ENCODE measurements at places on chromosomes 16 and 17.

- DNase-seq: no peak
Measured at GRCh38 chr16:1923299-1924034, 5.3 kb upstream of the HS3ST6 start.

DNA sequence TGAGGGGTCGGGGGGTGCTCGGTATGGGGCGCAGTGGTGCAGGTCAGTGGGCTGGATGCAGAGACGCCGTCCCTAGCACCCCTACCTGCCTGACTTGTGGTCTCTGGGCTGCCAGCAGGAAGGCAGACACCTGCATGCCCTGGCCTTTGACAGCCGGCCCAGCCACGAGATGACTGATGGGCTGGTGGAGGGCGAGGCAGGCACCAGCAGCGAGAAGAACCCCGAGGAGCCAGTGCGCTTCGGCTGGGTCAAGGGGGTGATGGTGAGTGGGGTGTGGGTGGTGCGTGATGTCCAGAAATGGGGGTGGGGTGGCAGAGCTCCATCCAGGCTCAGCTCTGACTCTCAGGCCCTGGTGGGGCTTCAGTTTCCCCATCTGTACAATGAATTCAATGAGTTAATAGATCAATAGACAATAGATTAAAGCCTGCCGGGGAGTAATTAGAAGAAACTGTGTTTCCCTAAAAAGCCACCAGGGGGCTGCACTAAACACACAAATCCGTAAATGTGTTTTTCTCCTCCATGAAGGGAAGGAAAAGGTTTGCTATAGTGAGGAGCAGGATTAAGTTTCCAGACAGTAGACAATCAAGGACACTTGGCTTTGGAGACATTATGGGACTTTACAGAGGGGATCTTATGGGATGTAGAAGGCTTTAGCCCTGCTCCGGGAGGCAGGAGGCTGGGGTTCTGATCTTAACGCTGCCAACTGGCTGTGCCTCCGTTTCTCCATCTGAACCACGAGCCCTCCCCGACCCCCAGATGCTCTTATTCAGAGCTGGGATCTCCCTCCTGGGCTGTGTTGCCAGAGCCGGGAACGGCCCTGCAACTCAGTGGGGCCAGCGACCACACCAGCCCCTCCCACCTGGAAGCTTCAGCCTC lies 2.2 kb downstream of the SLC12A3 start:
- DNase-seq: peak; percentile 50

DNA sequence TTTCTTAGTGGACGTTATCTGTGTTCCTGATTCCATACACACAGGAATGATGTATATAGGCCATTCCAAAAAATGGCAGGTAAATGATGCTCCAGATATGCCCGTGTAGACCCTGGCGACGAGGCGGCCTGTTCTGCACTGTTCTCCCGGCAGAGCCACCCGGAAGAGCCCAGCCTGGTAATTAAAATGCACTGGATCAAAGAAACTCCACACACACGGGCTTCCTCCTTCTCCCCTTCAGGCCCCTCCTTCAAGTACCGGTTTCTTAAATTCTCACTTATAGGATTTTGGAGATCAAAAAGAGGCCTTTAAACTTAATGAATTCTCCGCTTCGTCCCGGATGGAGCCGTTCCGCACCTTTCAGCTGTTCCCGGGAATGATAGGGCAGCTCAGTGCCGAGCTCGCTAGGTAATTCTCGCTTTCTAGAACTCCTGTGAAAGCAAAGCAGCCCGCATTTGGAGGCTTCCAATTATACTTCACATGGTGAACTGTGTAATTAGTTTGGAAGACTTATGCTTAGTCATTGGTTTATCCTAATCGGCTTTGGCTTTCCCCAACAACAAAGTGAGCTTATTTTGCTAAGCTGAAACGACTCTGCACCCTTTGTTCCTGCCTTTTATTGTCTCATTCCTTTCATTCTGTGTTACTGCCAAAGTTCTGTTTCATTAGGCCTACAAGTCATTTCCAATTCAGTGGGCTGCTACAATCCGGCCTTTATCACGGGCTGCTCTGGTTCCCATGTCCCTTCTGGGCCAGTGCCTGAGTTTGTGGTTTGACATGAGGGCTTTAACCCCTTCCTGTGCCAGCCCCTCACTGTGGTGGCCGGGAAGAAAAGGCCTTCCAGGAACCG lies 150.0 kb downstream of the MSI2 start:
- no peak for DNase-seq

GRCh38 chr17:58344047-58344790 lies 7.8 kb downstream of the SUPT4H1 start:
- no peak for DNase-seq

GRCh38 chr16:15434079-15434424 lies 336 bp upstream of the BMERB1 start:
- DNase-seq: no peak

GRCh38 chr17:50853015-50853615 lies 13.0 kb downstream of the TOB1 start:
- no peak for DNase-seq

DNA sequence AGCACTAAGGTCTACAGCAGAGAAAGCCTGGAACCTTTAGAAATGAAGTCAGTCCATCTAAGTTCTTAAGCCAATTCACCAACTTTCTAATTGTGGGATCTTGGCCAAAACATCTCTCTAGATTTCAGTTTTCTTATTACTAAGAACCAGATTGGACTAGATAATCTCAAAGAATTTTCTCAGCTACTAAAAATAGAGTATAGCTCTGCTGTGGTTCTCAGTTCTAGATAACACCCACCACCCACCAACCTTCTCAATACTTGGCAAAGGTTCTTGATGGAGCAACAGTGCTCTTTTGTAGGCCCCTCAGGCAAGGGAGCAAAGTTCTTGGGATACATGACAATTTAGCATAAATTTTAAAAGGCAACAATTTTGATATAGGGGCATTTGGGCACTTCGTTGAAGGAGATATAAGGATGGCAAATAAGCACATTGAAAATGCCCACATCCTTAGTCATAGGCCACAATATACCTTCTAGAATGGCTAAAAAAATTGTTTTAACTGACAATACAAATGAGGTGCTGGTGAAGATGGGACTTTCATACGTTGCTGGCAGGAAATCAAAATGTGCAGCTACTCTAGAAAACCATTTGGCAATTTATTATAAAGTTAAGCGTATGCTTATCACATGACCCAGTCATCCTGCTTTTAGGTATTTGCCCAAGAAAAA lies 74.4 kb upstream of the TMEM132E start:
- no peak for DNase-seq

DNA sequence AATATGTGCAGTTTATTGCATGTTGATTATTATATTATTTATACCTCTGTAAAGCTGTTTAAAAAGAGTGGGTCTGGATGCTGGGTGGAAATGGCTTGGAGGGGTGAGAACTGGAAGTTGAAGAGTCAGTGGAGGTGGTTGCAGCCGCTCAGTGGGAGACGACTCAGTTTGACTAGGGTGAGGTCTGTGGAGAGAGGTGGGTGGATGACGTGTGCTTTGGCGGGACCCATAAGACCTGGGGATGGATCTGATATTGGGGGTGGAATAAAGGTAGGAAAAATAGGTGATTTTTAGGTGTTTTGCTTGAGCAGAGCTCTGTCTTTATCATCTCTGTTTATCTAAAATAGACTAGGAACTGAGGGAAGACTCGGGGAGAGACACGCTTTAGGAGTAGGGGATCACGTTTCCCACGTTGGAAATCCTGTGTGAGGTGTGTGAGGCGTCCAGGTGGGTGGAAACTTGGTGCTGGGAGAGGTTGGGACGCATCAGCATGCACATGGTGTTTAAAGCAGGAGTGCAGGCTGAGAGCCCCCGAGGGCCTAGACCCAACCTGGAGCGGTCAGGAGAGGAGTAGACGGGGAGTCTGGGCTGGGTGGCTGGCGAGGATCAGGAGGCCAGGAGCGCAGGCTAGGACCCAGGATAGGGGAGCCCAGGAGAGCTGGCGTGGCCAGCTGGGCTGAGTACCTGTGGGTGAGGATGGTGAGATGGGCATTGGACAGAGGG lies 17.2 kb downstream of the NT5M start:
- no peak for DNase-seq

- DNase-seq: no peak
Measured at GRCh38 chr16:1221628-1222552, 3.2 kb downstream of the TPSG1 start.

GRCh38 chr16:12489357-12489990 lies 314.2 kb downstream of the CPPED1 start:
- DNase-seq: no peak

- peak; percentile 92 for DNase-seq
Measured at GRCh38 chr17:40113110-40113906, 8.5 kb upstream of the MSL1 start.

- DNase-seq: no peak
Measured at GRCh38 chr16:774086-775001, 13.8 kb downstream of the MSLN start.

DNA sequence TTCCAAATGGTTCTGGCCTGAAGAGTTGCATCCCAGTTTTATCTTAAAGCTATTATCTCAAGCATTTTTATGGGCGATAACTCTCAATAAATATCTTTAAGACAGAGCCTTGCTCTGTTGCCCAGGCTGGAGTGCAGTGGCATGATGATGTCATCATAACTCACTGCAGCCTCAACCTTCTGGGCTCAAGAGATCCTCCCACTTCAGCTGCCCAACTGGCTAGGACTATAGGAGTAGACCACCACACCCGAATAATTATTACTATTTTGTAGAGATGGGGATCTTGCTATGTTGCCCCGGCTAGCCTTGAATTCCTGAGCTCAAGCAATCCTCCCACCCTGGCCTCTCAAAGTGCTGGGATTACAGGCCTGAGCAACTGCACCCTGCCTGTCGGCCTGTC lies 26.1 kb upstream of the CYTH1 start:
- DNase-seq: no peak

- DNase-seq: no peak
Measured at GRCh38 chr17:4959261-4959965, 8.2 kb downstream of the SPAG7 start.

DNA sequence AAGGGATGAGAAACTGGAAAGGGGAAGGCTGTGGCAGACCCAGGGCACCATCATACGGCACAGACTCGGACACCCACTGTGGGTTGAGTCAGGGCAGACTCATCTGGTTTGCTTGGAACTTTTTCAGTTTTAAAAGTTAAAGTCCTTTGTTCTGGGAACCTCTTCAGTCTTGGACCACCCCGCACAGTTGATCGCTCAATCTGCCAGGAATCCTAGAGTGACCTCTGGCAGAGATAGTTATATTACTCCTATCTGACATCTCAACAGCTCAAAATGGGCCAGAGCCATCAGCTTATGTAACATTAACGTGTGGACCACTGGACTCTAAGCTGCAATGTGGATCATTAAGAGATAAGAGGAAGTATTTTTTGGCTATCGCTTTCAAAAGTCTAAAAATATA lies 164.3 kb downstream of the ABCA8 start:
- no peak for DNase-seq

GRCh38 chr16:50478075-50478772 lies 70.0 kb upstream of the NKD1 start:
- no peak for DNase-seq

GRCh38 chr17:28112181-28112580 lies 69.7 kb downstream of the NLK start:
- DNase-seq: no peak

GRCh38 chr17:1736348-1737281 lies 6.1 kb upstream of the SERPINF2 start:
- DNase-seq: peak; percentile 77

DNA sequence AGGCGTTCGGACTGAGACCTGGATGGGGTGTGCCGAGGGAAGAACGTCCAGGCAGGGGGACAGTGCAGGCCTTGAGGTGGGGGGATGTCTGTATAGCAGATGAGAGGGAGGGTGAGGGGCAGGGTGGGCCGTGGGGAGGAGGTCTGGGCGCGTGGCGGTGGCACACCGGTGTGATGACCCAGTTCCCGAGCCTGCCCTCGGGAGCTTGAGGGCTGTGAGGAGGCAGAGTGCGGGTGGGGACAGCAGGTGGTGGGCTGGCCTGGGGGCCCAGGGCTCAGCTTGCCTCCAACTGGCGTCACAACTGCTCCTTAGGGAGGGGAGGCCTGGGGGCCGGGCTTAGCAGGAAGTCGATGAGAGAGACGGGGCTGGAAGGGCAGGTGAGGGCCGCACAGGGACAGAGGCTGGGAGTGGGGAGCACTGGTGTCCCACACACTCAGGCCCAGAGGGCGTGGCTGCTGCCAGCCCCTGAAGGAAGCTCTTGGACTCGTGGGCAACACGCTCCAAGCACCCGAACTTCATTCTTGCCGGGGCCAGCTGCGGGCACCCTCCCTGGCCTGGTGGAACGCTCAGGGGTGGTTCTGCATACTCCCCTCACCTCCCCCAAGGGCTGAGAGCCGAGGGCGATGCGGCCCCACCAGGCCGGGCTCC lies 6.5 kb downstream of the CACNA1H start:
- DNase-seq: no peak

GRCh38 chr17:38565853-38566665 lies 39.7 kb downstream of the SRCIN1 start:
- DNase-seq: no peak

DNA sequence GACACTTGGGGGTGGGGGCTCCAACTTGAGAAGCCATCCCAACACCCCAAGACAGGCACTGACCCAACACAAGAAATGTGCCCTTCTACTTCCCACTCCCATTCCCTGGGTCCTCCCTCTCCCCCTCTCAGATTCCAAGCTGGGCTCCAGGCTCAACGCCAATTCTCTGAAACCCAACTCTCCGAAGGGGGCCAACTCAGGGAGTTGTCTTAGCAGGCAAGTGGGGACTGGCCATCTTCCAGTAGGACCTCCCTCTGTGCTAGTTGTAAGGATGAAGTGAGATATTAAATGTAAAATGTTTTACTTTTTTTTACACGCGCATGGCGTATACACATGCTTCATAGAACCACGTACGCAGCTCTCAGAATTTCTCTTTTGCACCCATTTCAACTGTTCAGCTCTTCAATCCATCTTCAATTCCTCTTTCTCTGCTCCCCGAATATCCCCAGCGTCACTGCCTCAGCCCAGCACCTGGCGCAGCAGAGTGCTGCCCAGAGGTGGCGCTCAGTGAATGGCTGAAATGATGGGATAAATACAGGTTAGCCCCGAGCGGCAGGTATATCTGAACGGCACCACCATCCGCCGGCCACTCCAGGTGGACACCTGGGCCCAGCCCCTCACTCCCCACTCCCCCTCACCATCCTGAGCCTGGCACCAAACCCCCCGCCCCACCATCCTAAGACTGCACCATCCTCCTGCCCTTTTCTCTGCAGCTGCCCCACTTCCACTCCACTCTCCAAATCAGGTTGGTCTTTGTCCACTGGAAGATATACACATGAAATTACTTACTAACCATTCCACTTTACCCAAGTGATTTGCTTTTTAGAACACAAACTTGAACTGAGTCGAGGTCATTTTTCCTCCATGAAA lies 43.9 kb upstream of the TNRC6C start:
- no peak for DNase-seq

- no peak for DNase-seq
Measured at GRCh38 chr16:67460168-67460567, 20.8 kb downstream of the ATP6V0D1 start.

All from brain microvascular endothelial cell (primary cell).